ENCODE measurements at places on chromosomes 5 and 9.

GRCh38 chr9:99341686-99342085 is 119.6 kb downstream of the SEC61B start:
- no peak for DNase-seq

GRCh38 chr5:170761048-170761707 is 22.3 kb upstream of the GABRP start:
- no peak for DNase-seq

- DNase-seq: no peak
These were observed 101.4 kb downstream of the ZNF462 start for GRCh38 chr9:106964329-106964728.

DNA sequence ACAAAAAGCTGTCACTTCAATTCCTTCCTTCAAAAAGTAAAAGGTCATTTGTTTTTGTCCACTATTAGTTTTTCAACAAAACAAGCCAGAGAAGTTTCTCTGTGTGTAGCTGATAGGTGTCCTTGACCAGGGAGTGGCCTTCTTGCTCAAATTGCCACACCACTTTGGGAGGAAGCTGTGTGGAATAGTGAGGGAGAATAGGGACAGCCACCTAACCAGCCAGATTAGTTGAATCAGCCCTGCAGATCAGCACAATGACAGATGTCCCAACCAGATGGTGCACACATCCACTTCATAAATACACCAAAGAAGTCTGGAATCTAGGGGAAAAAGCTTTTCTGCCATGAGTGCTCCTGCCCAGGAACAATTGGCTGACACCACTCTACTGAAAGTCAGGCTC is 37.2 kb downstream of the NREP start:
- no peak for DNase-seq

DNA sequence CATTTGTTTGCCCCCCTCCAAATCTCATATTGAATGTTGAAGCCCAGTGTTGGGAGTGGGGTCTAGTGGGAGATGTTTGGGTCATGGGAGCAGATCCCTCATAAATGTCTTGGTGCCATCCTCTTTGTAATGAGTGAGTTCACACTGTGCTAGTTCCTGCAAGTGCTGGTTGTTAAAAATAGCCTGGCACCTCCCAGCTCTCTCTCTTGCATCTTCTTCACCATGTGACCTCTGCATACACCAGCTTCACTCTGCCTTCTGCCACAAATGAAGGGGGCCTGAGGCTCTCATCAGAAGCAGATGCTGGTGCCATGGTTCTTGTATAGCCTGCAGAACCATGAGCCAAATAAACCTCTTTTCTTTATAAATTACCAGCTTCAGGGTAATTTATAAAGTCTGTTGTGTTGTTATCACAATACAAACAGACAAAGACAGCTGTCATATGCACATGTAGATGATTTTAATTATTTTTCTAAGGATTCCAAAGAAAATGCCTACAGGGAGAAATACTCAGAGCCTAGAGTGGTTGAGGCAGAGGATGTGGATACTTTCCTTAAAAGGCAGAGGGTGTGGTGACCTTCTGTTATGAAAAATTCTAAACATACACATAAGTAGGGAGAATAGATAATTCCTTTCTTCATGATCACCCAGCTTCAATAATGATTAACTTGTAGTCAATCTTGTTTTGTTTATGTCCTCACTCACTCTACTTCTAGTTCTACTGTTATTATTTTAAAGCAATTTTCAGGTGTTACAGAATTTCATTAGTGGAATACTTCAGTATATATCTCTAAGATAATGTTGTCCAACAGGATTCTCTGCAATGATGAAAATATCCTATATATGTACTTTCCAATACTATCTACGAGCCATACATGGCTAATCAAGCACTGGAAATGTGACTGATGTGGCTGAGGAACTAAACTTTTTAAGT is 75.1 kb upstream of the RANBP6 start:
- no peak for DNase-seq

DNA sequence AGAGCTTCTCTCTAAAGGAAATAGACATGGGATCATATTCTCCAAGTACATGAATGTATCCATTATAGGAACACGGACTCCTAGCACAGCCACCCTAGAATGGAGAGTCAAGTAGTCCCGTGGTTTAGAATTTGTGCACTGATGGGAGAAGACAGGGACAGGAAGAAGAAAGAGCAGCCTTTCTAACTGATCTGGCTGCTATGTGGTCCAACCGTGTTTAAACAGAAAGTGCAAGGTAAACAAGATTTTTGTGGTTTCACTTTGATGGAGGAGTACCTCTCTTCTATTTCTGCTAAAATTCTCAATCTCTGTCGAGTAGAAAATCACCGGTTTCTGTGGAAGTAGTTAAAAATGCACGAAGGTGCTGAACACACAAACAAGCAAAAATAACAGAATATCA is 171.3 kb downstream of the ST8SIA4 start:
- no peak for DNase-seq

DNA sequence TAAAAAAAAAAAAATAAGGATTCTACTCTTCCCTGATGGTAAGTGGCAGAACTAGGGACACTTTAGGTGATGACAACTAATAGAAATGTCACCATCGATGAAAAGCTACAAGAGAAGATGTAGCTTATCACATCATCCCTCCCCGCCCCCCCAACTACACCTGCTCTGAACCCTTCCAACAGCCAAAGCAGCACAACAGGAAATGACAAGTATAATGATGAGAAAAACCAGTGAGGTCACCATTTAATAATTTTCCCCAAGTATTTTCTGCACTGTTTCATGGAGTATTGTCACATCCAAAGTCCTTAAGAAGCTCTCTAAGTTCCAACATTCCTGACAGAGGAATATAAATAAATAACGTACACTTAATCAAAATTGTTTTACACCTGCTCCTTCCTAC is 221.4 kb downstream of the EFNA5 start:
- DNase-seq: no peak

- DNase-seq: no peak
These were observed 911 bp upstream of the PIK3R1 start for GRCh38 chr5:68214482-68215207.

GRCh38 chr5:89471541-89471940 is 588.6 kb upstream of the MEF2C start:
- DNase-seq: no peak

- no peak for DNase-seq
These were observed 116.6 kb upstream of the MAP3K1 start for GRCh38 chr5:56698463-56699381.

Measured in nucleus accumbens (tissue), 56 donors.